ENCODE measurements at places on chromosomes 7 and 10.
A peak's percentile ranks its signal among the peaks of the same experiment; 100 is the strongest.

DNA sequence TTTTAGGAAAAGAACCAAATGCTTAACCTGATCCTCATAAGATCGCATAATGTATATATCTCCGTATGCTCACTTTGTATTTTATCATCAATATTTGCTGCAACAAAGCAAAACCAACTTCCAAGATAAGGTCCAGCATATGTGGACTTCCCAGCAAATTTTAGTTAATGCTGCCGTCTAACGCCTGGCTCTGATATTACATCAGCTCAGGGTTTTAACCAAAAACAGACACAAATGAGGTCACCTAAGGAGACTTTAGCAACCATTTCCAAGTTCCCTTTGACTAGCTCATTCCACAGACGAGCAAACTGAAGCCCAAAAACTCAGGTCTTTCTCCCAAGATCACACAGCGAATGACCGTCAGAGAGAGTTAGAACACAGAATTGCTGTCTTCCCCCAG, 59.4 kb upstream of the UCN3 start:
- DNase-seq = peak; percentile 78

GRCh38 chr7:73770002-73770859, at the start of gene CLDN3:
Gene CLDN3 (minus strand): TSS chr7:73770270. CDS start chr7:73770049, 221 bp downstream.
- DNase-seq = peak; percentile 40

DNA sequence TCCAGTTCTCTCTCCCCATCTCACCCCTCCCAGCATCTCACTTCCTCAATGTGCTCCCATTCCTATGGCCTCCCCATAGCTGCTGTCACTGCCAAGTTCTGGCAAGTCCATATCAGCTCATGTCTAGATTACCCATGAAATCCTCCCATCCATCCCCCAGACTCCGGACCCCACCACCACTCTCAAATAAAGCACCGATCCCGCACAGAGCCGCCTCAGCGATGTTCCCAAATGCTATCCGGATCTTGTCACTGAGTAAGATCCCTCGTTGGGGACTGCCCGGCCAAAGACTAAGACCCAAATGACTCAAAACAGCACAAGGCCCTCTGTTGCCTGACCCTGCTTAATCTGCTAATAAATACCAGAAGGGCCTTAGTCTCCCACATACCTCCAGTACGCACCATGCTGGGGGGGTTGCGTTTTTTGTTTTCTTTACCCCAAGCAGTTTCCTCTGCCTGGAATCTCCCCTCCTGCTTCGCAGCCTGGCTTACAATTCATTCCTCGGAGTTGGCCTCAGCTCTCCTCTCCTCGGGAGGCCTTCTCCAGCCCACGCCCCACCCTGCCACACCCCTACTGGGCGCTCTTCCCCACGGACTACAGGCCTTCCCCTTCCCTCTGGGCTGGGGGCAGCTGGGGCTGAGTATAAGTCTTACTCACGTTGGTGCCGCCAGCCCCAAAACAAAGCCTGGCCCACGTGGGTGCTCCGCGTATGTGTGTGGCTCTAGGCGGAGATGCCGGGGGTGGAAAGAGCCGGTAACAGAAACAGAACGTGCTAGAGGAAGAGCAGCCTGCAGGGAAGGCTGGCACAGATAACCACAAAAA, 1.8 kb upstream of the DUSP5 start:
- DNase-seq = peak; percentile 81

GRCh38 chr10:16192337-16192736, 244.5 kb upstream of the PTER start:
- no peak for DNase-seq

All from AG20443 (cell line).